IPS-NIHi11 (cell line): ENCODE measurements at places on chromosomes 12 and 14.
A peak's percentile ranks its signal among the peaks of the same experiment; 100 is the strongest.

DNA sequence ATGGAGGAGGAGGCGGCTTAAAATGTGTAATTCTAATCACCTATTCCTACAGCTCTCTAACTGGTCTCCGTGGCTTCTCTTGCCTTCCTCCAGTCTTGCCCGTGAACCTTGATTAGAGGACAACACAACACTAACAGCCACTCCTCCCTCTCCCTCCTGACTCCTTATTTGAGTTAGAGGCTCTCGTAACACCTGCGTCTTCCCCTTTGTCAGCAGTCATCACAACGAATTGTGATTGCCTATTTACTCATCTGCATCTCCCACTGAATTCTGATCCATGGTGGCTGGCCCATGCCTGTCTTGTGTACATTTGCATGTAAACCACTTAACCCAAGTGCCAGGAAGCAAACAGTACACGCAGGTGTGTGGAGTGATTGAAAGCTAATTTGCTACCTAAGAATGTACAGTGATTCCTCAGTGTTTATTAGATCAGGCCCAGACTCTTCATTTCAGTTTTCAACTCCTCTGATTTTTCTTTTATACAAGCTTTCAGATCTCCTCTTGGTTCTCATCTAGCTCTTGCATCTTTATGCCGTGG is 154.5 kb downstream of the MON2 start:
- DNase-seq: no peak

- no peak for DNase-seq
Measured at GRCh38 chr14:55097881-55098560, 31.0 kb upstream of the LGALS3 start.

- DNase-seq: no peak
Measured at GRCh38 chr12:47776471-47777143, 3.6 kb downstream of the SLC48A1 start.

GRCh38 chr14:73811164-73811503 is 40.5 kb upstream of the PTGR2 start:
- DNase-seq: no peak

GRCh38 chr14:98162856-98163805 is 1108.9 kb downstream of the BCL11B start:
- no peak for DNase-seq

GRCh38 chr12:130557201-130557600 is 158.9 kb downstream of the RIMBP2 start:
- no peak for DNase-seq

GRCh38 chr12:64522807-64523206 is 70.9 kb downstream of the TBK1 start:
- no peak for DNase-seq

DNA sequence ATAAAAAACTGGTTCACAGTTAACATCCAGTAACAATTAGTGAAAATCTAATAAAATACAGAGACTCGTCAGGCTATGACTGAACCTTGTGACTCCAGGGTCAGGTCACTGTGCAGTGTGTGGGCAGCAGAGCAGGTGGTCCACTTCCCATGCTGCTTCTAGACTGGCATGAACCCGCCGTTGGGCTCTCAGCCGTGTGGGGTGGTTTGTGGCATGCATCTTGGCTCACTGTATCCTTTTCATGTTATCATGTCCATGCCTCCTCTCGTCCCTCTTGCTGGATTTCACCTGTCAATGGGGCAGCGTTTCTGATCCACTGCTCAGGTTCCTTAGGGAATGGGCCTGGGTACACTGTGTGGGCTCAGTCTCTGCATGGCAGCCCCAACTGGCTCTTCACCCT is 57.3 kb downstream of the EP400 start:
- DNase-seq: no peak

GRCh38 chr12:103765322-103765721 is 75.7 kb downstream of the NT5DC3 start:
- no peak for DNase-seq

GRCh38 chr14:61399365-61399764 is 78.0 kb downstream of the PRKCH start:
- no peak for DNase-seq

DNA sequence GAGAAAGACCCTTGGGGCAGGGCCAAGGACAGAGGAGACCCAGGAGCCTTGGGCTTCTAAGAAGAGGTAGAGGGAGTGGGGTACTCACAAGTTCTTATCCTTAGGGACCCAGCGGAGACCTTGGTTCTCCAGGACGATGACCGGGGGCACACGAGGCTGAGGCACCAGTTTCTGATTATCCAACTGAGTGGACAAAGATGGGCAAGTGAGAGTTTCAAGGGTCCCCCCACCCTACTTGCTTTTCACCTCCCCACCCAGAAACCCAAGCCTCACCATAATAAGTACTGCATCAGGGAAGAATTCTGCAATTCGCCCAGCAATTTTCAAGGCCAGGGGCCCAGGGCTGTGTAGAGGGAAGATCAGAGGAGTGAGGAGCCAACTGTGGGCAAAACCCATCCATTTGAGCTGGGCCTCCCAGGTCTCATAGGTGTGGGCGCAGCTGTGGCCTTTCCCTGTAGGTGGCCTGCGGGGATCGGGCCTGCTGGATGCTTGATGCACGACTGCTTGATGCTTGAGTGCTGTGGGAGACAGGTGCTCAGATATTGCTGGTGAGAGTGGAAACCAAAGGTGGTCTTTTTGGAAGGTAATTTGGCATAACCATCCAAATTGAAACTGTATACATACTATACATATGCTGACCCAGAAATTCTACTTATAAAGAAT is 2.0 kb downstream of the EMC9 start:
- DNase-seq: no peak

GRCh38 chr14:106538201-106538600 is 1011.8 kb downstream of the TMEM121 start:
- no peak for DNase-seq

- no peak for DNase-seq
Measured at GRCh38 chr12:5096241-5096924, 52.7 kb downstream of the KCNA5 start.

GRCh38 chr14:36515896-36516718 is 3.9 kb downstream of the NKX2-1 start:
- DNase-seq: no peak

GRCh38 chr12:49043856-49044258 is 16.7 kb downstream of the KMT2D start:
- peak; percentile 96 for DNase-seq

DNA sequence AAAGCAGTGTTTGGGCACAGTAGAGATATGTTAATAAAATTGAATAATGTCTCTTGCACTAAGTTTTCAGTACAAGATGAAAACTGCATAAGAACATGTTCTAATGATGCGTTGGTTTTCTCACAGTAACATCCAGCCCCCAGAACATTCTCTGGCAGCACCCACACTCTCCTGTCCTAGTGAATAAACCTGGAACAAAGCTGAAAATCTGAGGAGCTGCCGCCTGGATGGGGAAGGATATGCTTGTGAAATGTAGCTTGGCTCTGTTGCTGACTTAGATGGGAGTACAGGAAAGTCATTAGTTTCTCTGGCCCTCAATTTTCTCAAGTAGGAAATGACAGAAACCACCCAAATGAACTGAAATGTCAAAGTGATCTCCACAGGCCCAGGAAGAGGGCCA is 323.8 kb downstream of the APAF1 start:
- no peak for DNase-seq

- DNase-seq: no peak
Measured at GRCh38 chr12:93146263-93146939, 217.3 kb upstream of the EEA1 start.

GRCh38 chr12:40314927-40315326 is 90.1 kb downstream of the LRRK2 start:
- DNase-seq: no peak

GRCh38 chr14:82113710-82114109 is 580.1 kb upstream of the SEL1L start:
- DNase-seq: no peak

DNA sequence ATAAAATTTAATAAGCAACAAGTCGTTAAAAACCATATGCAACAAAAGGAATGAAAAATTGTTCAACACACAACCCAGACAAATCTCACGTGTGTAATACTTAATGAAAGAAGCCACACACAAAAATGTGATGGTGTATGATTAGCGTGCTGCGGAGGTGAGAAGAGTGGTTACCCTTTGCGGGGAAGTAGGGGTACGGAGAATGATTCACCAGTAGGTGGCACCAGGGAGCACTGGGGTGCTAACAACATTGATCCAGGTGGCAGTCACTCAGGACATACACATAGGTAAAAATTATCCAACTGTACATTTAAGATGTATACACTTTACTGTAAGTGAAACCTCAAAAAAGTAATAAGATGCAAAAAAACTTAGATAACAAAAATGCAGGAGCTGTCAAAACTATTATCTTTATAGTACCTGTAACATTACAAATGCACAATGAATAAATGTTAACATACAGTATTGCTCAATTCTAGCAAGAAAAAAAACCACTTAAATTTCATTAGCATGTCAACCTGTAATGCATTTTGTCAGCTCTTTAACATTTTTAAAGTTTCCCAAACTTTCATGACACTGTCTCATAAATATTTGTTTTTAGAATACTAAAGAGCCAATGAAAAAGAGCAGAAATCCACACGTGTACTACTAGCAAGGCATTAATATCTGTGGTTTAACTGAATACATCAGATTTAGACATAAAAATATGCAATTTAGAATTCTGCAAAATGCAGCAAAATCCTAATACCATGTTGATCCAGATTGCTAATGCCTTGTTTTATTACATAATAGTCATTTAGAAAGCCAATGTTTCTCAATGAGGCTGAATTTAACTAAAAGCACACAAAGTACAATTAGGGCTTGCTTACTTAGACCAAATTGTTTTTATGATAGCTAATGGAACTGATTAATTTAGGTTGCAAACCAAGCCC is 46.7 kb downstream of the TMCC3 start:
- peak; percentile 52 for DNase-seq

DNA sequence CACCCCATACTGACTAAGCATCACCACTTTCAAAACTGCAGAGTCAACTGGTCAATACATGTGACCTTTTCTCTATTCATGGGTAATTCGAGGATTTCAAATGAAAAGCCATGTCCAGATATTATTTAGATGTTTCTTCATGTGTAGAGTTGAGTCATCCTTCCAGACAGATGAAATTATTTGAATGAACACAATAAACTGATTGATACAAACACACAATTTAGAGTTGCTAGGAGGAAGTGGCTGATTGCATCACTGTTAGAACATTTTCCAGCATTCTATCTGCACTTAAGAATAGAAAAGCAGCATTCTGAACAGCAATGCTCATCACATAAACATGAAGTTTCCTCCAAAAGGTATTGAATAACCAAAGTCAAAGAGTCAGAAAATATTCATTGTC is 273.5 kb upstream of the SOX5 start:
- DNase-seq: no peak

DNA sequence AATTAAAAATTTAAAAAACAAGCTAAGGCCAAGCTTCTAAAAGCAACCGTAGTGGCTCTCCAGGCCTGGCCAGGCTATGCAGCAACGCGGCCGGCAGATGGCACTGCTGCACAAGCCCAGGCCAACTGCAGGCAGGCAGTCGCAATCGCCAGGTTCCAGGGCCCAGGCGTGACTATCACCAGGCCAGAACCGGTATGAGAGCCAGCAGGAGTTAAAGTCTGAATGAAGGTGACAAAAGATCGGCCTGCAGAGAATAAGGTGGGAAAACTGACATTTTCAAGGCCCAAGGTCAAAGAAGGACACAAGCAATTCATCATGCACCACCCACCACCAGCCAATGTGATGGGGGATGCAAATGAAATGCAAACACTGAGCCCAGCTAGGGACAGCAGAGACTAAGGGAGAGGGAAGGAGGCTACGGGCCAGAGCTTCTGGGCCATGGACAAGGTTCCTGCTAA is 43.6 kb upstream of the ANO2 start:
- peak; percentile 91 for DNase-seq

DNA sequence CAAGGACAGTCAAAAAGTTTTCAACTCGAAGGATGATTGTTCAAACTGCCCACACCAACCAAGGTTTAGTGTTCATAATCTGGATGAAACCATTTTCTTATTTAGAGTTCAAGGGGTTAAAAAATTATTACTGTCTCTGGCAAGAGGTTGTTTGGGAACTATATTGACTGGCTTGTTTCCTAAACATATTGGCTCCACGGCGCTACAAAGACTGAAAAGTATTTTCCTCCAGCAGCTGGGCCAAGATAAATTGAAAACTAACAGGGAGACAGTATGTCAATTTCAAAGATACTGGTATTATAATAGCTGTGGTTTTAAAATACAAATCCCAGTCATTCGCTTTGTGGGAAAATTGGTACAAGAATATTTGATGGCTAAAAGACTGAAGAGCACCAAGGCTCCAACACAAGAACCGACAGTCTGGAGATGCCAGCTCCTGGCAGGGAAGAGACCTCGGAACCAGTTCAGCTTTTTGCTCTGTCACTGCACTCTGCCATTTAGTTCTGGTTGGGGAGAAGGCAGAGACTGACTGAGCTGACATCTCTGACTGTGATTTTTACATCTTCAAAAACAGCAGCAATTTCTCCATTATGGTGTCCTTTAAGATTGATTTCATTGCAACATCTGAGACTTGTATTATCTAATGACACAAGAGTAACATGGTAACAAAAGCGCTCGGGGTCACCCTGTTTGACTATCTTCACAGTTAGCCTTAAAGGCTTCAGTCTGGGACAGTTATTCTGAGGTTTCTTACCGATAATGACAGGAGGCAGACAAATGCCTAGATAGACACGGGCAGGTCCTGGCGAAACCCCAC is 62.0 kb downstream of the ST8SIA1 start:
- DNase-seq: no peak

- no peak for DNase-seq
Measured at GRCh38 chr12:127546721-127547505, 720.1 kb upstream of the TMEM132C start.

GRCh38 chr14:66380143-66380542 is 106.0 kb upstream of the CCDC196 start:
- no peak for DNase-seq

GRCh38 chr12:34051486-34051885 is 29.2 kb downstream of the ALG10 start:
- no peak for DNase-seq

GRCh38 chr12:108722992-108723766 is 8.1 kb downstream of the CORO1C start:
- no peak for DNase-seq

GRCh38 chr14:56274556-56274955 is 156.3 kb downstream of the PELI2 start:
- DNase-seq: no peak

DNA sequence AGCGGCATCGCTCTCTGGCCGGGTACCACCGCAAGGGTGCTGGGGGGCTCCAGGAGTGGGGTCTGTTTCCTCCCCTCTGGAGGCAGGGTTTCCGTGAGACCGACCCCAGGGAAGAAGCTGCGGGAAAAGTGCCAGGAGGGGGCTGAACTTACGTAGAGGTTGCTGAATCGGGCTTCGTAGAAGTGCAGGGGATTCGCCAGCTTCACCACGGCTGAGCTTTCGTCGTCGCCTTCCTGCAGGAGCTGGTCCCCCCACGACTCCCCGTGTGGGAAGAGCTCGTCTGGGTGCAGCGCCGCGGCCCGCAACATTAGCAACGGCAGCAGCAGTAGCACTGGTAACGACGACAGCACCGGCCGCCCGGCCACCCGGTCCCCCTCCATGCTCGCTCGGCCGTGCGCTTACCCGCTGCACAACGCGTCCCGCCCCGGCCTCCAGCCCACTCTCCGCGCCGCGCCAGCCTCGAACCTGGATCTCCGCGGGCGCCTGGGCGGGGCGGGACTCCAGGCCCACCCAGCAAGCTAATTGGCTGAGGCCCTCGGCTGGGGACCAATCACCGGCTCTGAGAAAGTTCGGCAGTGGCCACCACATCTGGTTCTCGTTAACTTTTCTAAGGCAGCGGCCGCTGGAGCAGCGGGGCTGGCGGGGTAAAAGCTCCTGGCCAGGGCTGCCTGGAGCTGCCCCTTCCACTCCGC is at the start of gene NID2:
Gene NID2, minus strand, starts transcription at position 445 of the 692 bp plus-strand sequence. Its CDS starts 65 bp downstream, at position 380.
- peak; percentile 92 for DNase-seq

GRCh38 chr12:106389151-106389550 is 31.6 kb downstream of the POLR3B start:
- DNase-seq: no peak
